ENCODE measurements at places on chromosomes 3 and 15.
A peak's percentile ranks its signal among the peaks of the same experiment; 100 is the strongest.

DNA sequence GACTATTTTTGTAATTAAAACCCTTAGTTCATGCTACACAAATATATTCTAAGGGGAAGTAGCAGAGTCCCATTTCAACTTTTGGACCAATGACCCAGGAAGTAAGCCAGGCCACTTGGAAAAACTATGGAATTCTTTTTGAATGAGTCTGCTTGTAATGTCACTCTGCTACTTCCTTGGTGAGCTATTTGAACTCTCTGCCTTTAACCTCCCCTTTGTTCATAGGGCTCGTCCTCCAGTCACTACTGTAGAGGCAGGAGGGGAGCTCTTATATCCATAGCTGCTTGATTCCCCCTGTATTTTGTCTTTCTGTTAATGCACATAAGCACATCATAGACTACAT, 119.6 kb downstream of the UACA start:
- no peak for DNase-seq

GRCh38 chr3:73784686-73785392, 160.1 kb upstream of the PDZRN3 start:
- no peak for DNase-seq

GRCh38 chr3:43818229-43818628, 127.5 kb downstream of the ABHD5 start:
- DNase-seq: no peak

DNA sequence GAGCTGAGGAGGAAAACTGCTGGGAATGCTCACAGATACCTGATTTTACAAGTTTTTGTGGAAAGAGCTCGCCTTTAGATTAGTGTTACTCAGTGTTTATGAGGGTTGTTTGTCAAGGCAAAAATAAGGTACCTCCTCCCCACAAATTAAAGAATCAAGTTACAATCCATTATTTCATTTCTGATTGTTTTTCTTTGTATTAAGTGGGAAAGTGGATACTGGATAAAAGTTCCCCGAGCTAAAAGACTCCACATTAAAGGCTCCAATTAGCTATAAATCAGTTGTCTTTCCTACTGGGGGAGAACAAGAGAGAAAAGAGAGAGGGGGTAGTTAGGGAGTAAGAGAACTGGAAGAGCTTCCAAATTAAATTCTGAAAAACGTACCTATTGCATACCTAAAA, 1.9 kb downstream of the ALDH1A2 start:
- no peak for DNase-seq

DNA sequence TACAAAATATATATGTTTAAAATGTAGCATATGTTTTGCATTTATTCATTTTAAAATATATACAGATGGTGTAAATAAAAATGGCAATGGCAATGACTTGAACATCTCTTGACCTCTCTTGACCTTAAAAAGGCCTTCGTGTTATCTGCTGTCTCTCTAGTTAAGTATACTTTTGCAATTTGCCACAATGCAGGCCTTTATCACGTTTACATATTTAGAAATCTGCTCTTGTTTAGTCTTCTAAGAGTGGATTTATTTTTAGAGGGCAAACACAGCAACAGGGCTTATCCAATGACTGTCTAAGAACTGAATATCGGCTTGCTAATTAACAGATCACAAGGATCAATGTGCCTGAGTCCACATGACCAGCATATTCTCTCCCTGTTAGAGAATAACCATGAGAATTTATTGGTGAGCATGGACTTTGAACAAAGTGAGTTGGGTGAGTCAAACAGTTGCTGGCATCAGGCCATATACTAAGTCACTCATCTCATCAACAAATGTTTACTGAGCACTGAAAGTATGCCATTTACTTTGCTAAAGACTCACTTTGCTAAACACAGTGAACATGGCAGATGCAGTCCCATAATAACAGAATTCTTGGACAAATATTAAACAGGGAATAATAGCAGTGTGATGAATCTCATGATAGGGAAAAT, 48.2 kb downstream of the MDFIC2 start:
- peak; percentile 15 for DNase-seq

DNA sequence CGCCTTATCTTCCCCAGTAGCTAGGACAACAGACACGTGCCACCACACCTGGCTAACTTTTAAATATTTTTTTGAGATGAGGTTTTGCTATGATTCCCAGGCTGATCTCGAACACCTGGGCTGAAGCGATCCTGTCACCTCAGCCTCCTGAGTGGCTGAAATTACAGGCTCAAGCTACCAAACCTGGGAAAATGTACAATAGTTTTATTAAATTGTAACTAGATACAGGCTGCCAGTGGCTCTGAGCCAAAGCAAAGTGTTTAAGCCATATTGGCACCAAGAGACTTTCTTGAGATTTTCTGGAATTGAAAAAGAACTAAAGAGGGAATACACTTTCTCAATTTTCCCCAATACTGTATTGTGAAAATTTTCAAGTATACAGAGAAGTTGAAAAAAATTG, 204.3 kb downstream of the SUCLG2 start:
- DNase-seq: peak; percentile 52

- DNase-seq: no peak
Observed at GRCh38 chr3:55719508-55719907, 232.4 kb upstream of the WNT5A start.

GRCh38 chr3:176590722-176591121, 606.6 kb downstream of the TBL1XR1 start:
- no peak for DNase-seq

GRCh38 chr3:42772670-42773408, at the start of gene CCDC13:
Gene CCDC13 (minus strand): TSS chr3:42773253. CDS start chr3:42758345, 14,908 bp downstream.
- DNase-seq: peak; percentile 91

DNA sequence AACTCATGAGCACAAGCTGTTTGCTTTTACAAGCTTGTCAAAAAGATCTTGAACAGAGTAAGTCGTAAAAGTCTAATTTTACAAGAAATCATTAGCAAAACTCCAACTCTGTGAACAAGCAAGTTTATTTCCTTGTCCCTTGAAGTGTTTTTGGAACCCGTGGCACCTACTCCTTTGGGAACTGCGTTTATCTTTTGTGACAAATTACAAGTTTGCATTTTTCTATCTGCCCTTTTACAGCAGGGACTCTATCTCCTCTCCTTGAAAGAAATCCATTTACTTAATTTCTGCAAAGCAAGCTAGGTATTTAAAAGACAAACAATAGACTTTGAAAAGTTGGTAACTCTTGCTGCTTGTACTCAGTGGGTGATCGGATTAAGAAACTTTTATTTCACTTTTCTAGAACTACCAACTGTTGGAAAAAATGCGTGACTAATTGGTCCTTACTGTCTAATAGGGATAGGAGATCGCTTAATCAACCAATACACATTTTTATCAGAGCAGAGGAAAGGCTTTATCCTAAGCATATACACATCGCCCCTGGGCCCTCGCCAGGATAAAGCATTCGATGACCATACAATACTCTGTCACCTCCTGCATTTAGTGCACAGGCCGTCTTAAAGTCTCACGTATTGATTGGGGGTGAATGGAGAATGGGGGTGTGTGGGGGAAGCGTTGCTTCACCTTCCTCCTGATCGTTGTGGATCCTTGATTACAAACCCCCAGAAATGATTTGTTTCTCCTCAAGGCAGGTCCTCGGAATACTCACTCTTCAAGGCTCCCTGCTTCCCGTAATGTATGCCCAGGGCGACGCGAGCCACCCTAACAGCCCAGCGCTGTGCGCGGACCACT, 1.7 kb downstream of the PRTG start:
- DNase-seq: no peak
